ENCODE measurements at places on chromosomes 7 and 10. TPM values are rescaled to one million over a fixed set of nuclear protein-coding genes. Genes with fewer than 3 reads are reported as not detected.

Gene PILRA
- total RNA-seq: not detected

Gene TMEM130
- total RNA-seq: 0.12 TPM

Gene LOXL4
- under 0.01 TPM for total RNA-seq

Gene GSAP
- 7.4 TPM for total RNA-seq

GRCh38 chr10:103445366-103445765 is 6.8 kb downstream of the CALHM2 start:
- DNase-seq: no peak

DNA sequence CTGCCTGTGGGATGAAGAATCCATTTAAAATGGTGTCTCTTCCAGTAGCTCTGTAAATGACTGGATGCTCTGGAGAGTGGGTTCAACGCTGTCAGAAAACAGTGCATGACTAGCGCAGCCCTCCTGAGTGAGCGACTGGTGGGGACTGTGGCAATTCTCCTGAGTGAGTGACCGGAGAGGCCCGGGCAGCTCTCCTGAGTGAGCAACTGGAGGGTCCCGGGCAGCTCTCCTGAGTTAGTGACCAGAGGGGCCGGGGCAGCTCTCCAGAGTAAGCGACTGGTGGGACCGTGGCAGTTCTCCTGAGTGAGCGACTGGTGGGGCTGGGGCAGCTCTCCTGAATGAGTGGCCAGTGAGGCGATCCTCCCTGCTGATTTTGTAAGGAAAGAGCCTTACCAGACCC is 85.5 kb downstream of the WDR37 start:
- no peak for DNase-seq

GRCh38 chr10:124117511-124117785 is 24.1 kb upstream of the CHST15 start:
- no peak for DNase-seq

GRCh38 chr7:110801502-110801901 is 289.4 kb upstream of the LRRN3 start:
- DNase-seq: no peak

GRCh38 chr10:73414230-73414945 is 530 bp upstream of the ANXA7 start:
- no peak for DNase-seq

DNA sequence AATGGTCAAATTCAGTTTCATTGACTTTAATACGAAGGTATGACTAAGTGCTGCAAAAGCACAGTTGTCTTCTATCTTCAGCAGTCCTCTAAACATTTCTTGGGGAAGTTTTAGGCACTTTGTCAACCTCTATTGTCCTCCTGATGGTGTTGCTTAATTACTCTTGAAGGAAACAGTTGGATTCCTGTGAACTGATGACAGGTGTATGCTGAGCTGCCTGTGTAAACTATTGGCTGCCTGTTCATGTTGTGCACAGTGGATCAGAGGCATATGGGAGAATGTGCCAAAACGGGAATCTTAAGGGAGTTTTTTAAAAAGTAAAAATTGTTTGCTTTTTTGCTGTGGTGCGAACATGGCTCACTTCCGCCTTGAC is 221.0 kb downstream of the AUTS2 start:
- no peak for DNase-seq

- no peak for DNase-seq
Measured at GRCh38 chr7:4461531-4461930, 220.6 kb upstream of the FOXK1 start.

- no peak for DNase-seq
Measured at GRCh38 chr10:129331207-129331838, 135.7 kb upstream of the MGMT start.

GRCh38 chr10:19518632-19519031 is 297.6 kb upstream of the PLXDC2 start:
- DNase-seq: no peak
